ENCODE measurements at places on chromosomes 6 and 20.

DNA sequence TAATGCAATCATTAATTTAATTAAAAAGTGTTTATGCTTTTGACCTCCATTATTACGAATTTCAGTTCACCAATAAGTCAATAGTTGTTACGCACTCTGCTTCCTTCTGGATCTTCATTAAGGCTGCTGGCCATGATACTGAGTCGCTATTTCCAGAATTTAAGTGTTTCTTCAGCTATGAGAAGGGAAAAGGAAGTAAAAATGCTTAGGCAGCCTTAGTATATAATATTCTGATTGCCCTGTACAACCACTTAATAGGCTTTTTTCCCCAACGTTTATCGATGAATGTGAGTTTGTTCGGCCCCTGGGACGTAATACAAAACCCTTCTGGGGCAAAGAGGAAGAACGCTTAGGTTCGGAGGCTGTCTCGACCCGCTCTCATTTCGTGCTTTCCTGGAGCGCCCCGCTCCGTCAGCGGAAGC, 644 bp downstream of the OARD1 start:
- no peak for DNase-seq

DNA sequence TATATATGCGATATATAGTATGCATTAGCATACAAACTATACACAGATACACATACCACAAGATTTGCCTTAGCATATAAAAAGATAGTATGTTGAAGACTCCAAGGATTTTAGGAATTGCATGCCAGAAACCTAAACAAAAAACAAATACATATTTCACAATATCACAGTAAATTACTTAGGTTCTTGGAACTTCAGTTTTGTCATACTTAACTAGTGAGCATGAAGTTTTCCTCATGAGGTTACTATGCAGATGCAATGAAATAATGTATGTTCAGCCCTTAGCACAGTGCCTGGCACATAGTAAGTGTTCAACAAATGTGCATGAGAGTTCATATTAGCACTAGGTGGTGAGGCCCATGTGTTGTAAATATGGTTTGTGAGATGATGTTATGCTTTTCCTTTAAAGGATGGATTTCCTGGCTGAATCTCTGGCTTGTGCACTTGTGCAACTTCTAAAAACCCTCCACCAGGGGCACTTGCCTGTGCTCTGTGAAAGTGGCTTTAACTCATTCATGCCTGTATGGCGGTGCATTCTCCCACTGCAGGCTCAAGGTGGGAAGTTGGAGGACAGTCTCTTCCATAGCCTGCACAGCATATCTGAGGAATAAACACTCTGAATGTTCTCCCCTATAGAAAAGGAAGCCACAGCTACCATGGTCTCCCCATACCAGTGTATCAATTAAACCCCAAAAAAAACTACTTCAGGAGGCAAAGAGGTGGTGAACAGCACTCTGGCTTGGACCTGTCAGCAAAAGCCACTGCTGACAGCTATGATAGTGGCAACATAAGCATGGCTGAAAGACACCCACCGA, 624.1 kb upstream of the CDH4 start:
- DNase-seq: no peak

DNA sequence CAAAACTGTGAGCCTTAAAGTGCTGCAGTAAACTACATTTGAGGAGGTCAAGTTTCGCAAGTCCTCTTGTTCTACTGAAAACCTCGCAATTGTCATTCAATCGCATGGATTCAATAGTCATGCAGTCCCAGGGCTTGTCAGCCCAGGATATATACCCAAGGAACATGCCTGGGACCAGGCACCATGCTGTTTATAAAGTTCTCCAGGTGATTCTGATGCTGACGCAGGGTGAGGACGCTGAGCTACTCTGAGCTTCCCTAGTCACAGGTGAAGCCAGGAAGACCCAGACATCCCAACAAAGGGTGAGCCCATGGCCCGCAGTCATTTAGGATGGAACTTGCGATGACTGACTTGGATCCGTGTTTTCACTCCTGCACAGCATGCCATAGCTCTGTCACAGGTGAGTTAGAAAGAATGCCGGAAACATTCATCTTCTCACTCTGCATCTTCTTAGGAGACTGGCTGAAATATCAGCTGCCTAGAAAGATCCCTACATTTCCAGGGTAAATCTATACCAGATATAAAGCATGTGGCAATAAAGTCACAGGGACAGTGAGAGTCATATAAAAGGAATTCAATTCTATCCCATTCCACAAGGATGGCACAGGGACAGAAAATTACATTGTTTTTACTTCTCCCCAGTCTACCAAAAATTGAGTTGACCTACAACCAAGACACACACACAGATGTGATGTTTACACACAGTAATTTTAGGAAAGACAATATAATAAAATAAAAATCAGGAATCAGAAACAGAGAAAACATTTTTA, 27.0 kb upstream of the SSTR4 start:
- no peak for DNase-seq

GRCh38 chr6:155219299-155219698, 44.5 kb upstream of the CLDN20 start:
- no peak for DNase-seq

DNA sequence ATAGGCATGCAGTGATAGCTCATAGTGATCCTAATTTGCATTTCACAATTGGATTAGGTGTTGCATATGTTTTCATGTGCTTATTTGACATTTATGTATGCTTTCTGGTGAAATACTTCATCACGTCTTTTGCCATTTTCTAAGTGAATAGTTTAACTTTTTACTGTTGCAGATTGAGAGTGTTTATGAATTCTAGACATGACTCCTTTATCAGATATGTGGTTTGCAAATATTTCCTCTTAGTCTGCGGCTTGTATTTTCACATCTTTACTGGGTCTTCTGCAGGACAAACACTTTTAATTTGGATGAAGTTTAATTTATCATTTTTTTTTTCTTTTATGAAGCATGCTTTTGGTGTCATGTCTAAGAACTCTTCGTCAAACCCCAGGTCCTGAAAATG, 39.2 kb downstream of the CCN2 start:
- no peak for DNase-seq

DNA sequence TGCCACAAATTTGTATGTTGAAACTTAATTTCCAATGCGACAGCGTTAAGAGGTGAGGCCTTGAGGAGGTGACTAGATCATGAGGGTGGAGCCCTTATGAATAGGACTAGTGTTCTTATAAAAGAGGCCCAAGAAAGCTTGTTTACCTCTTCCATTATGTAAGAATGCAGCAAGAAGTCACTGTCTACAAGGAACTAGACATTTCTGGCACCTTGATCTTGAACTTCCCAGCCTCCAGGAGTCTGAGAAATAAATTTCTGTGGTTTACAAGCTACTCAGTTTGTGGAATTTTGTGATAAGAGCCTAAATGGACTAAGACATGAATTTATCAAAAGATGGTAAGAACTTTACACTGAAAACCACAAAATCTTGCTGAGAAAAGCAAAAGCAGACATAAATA, 173.6 kb upstream of the SGK1 start:
- no peak for DNase-seq

- DNase-seq: no peak
These were observed 257.8 kb downstream of the GMDS start for GRCh38 chr6:1987640-1988039.

DNA sequence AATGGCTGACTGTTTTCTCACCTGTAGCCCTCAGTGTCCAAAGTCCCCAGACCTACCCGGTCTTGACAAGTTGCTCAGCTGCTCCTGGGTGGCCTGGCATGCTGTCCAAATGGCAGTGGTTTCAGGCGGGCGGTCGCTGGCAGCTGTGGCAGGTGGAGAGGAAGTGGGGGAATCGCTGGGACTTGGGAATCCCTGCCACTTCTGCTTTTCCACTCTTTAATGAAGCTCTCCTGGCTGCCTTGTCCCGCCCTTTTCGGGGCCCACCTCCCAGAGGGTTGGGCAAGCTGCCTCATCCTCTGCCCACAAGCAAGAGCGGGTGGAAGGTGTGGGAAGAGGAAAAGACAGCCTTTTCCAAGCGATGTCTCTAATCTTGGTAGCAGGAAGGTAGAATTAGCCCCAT, at the start of gene OCSTAMP:
TSS of gene OCSTAMP (minus strand) at position 194 of the 400 bp plus-strand sequence. CDS start at position 100, 94 bp downstream.
- DNase-seq: no peak

- DNase-seq: no peak
These were observed 116.7 kb upstream of the SSTR4 start for GRCh38 chr20:22918286-22918983.

- DNase-seq: no peak
These were observed 118.3 kb downstream of the RALGAPA2 start for GRCh38 chr20:20594171-20594530.

GRCh38 chr6:52063584-52064344, 23.6 kb downstream of the PKHD1 start:
- DNase-seq: peak; percentile 41

GRCh38 chr6:82568290-82568993, 204.8 kb downstream of the TPBG start:
- DNase-seq: no peak

DNA sequence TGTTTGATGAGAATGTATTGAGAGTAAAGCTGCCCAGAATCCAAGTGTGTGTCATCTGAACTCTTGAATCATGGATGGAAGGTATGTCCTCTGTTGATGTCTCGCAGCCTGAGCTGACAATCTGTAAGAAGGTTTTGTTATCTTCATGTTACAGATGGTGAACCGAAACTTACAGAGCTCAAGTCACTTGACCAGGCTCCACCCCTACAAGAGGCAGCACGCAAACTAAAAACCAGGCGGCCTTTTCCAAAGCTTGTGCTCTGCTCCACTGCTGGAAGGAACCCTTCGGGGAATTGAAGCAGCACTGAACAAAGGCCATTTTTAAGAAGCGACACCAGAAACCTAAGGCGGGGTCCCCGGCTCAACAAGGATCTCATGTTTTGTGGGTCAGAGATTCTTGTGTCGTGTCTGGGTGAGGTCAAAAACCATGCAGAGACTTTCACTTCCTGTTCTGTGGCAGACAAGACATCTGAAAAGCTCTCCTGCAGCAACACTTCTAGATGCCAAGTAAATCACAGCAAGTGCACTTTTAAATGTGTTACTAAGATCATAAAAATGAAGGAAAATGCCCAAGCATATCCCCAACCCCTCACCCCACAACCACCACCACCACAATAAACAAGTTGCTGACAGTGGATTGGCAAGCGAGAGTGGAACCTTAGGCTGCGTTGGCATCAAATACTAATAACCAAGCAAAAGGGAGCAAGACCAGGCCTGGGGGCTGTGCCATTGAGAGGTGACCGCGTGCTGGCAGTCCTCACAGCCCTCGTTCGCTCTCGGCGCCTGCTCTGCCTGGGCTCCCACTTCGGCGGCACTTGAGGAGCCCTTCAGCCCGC, 27.3 kb downstream of the NQO2 start:
- DNase-seq: peak; percentile 58

- DNase-seq: no peak
These were observed 6.5 kb upstream of the NPBWR2 start for GRCh38 chr20:64113796-64114355.

GRCh38 chr20:46678516-46678915, 10.7 kb downstream of the TP53RK start:
- no peak for DNase-seq

DNA sequence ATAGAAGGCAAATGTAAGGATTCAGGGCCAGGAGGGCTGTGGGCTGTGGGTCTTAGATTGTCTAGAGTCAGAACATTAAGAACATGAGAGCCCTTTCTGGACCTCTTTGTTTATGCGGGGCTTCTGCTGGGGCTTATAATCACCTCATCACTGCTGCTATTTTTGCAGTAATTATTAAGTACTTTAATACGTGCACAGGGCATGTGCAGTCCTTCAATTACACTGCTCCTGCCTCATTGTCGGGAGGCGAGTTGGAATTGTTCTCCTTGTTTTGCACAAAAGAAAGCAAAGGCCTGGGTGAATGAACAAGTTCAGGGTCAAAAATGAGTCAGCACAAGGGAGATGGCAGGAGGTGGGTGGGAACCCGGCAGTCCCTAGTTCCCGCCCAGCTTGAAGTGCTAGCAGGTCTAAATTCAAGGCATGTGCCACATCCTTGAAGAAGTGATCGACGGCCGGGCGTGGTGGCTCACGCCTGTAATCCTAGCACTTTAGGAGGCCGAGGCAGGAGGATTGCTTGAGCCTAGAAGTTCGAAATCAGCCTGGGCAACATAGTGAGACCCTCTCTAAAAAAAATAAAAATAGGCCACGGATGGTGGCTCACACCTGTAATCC, 34.4 kb upstream of the PTPN1 start:
- no peak for DNase-seq

GRCh38 chr6:154508573-154509375, 1.7 kb downstream of the CNKSR3 start:
- no peak for DNase-seq

GRCh38 chr6:22699151-22699550, 129.8 kb downstream of the HDGFL1 start:
- no peak for DNase-seq

DNA sequence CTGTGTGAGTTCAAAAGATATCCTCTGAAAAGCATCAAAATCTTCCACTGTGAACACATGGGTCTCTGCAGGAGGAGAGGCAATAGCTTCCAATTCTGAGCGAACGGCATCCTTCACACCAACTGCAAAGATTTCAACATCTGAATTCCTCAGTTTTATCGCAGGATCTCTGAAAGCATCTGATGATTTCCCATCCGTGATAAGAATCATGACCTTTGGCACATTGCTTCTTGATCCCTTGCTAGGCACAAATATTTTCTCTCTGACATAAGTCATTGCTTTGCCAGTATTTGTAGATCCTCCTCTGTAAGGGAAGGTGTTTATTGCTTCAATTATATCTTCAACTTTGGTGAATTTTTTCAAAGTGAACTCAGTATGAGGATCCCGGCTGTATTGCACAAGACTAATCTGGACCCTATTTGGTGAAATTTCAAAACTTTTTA, 22.7 kb downstream of the COL12A1 start:
- DNase-seq: no peak

DNA sequence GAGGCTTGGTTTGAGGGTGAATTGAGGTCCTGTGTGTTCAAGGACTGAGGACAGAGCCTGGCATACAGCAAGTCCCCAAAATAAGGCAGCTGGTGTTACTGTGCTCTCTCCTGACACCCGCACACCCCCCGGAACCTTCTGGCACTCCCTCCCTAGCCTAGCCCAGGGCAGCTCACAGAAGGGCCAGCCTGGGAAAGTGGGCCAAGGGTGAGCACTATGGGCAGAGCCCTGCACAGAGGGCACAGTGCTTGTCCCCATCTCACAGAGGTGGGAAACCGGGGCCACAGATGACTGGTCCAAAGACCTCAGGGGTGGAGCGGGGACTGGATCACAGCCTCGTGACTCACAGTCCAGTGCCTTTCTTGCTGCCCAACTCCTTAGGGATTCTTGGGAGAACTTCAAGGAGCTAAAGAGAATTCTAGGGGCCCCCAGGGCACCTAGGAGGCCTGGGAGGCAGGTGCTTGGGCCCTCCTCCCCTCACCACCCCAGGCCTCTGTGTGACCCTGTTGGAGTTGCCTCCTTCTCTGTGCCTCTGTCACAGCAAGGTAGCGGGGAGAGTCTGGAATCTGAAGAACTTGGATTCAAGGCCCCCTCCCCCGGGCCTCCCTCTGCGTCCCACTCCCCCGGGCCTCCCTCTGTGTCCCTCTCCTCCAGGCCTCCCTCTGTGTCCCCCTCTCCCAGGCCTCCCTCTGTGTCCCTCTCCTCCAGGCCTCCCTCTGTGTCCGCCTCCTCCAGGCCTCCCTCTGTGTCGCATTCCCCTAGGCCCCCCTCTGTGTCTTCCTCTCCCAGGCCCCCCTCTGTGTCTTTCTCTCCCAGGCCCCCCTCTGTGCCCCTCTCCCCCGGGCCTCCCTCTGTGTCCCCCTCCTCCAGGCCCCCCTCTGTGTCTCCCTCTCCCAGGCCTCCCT, 13.5 kb downstream of the DLGAP4 start:
- DNase-seq: no peak

GRCh38 chr6:88572449-88573139, 390.8 kb downstream of the RNGTT start:
- DNase-seq: no peak
